ENCODE measurements at places on chromosomes 6 and 20.

DNA sequence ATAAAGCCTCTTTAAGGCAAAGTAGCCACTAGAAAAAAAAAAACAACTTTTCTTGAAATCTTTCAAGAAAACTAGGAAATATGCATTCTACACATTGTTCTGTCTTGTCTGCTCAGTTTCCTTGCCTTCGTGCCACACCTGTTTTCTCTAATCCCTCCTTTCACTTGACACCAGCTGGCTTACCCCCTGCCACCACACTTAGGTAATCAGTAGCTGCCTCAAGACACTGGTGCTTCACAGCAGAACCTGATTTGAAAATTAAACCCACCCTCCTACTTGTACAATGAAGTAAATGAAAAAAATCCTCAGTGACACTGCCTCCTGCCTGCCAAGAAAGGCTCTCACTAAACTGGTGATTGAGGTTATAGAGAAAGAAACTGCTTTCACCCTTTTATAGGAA, 45.8 kb upstream of the SCML4 start:
- DNase-seq, result no peak

GRCh38 chr6:158680481-158680880, 30.6 kb downstream of the SYTL3 start:
- DNase-seq, result no peak

GRCh38 chr20:57658447-57658832, 38.2 kb upstream of the ZBP1 start:
- DNase-seq, result no peak

- DNase-seq, result no peak
These were observed 2.3 kb upstream of the ZNF165 start for GRCh38 chr6:28078050-28078449.

All from endothelial cell (in vitro differentiated cells).